PC-9 (cell line): ENCODE measurements at places on chromosomes 3 and 15.

- no peak for DNase-seq
Observed at GRCh38 chr15:69600556-69601085, 148.0 kb downstream of the RPLP1 start.

DNA sequence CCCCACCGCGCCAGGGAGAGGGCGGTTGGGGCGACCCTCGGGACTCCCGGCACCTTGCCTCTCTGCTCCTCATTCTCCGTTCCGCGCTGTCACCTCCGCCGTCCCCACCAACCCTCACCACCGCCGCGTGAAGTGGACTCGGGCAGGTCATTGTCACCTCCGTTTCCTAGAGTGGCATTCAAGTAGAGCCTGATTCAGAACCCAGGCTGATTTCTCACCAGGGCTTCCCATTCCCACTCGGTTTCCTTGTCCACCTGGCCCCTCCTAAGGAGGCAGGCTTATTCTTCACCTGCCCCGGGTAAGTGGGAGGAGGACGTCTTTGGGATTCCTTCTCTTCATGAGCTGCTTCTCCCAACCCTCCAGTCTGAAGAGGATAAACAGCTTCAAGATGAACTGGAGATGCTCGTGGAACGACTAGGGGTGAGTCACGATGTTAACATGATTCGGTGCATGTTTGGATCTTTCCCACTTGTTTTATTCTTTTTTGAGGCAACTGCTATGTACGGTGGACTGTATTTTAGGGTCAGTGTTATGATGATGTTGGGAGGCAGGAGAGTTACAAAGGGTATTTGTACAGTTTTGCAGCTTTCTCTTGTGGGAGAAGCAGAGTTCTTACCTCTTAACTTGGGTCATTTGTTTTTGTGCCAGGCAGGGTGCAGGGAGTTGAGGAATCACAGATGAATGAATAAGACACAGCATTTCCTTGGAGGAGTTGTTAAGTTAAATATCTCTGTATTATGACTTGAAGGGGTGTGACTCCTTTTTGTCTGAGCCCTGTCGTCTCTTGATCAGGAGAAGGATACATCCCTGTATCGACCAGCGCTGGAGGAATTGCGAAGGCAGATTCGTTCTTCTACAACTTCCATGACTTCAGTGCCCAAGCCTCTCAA is 692 bp downstream of the PSMD2 start:
- DNase-seq = no peak

DNA sequence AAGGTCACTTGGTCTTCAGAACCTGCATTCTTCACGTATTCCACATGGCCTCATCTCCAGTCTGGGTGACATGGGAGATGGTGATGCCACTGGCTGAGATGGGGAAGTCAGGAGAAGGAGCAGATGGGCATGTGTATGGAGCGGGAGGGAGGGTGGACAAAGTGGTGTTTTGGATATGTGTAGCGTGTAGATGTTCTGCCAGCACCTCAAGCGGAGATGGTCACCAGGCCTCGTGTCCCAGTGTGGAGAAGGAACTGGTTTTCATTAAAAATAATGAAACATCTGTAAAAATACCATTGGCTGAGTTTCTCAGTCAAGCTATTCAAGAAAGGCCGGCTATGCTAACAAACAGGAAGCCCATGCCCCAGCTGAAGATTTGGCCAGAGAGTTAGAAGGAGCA is 26.2 kb downstream of the LARP6 start:
- DNase-seq = no peak

DNA sequence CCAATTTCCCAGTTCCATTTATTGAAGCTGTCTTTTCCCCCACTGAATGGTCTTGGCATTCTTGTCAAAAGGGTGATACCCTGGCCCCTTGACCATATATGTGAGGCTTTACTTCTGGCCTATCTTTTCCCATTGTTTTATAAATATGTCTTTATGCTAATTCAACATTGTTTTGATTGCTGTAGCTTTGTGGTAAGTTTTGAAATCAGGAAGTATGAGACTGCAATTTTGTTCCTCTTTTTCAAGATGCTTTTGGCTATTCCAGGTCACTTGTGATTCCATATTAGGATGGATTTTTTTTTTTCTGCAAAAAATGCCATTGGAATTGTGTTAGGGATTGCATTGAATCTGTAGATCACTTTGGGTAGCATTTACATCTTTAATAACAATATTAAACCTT is 141.2 kb upstream of the MANF start:
- no peak for DNase-seq

- DNase-seq = no peak
Observed at GRCh38 chr15:34725556-34725955, 29.2 kb downstream of the GJD2 start.

GRCh38 chr15:42679285-42680141 is 57.4 kb downstream of the CDAN1 start:
- DNase-seq = no peak

DNA sequence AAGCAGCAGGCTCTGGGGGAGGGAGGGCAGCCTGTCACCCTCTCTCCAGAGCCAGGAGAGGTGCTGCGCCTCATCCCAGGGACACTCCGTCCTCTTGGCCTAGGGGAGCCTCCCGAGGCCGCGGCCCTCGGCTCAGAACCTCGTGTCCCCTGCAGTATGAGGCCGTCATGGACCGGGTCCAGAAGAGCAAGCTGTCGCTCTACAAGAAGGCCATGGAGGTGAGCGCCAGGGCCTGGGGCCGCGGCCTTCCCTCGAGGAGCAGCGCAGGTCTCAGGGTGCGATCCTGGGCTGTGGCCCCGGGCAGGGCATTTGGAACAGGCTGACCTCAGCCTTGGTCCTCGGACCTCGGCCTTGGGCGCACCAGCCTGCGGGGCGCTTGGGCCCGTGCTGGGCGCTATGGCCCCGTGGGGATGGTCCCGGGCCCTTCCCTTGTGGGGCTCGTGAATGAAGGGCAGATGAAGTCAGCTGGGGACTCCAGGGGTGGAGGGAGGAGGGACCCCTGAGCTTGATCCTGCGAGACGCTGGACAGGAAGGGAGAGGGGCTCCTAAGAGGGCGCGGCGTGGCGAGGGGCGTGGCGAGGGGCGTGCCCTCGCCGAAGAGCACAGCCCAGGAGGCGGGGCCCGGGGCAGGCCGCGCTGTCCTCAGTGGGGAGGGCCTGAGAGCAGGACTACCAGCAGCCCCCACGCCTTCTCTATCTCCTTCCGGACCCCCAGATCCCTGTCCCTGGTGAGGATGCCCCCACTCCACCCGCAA is 32.9 kb downstream of the PSTPIP1 start:
- DNase-seq = no peak

GRCh38 chr15:58477170-58477569 is 45.4 kb downstream of the LIPC start:
- no peak for DNase-seq

- no peak for DNase-seq
Observed at GRCh38 chr3:39404943-39405686, 1.4 kb upstream of the RPSA start.

DNA sequence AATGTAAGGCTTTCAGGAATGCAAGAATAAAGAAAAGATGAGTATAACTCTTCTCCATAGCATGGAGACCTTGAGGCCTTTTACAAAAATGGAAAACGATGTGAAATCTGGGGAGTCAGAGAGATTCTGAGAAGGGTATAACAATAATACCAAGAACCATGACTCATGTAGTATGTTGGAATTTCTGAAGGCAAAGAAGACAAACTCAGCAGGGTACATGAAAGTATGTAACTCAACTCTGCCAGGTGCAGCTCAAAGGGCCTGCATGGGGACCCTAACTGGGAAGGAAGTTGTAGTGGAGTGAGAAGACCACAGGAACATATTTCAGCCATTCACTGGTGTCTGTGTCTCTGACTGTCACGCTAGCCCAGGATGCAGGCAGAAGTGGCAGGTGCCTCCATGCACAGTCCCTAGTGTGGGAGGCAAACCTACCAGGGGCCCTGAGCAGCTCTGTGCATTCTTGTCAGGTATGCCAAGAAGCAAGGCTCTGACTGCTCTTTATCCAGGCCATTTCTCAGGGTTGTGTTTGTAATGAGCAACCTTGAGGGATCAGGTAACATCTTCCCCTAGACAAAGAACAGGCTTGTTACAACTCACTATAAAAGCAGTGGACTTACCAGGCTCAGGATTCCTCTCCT is 57.2 kb downstream of the GPR156 start:
- DNase-seq = no peak

DNA sequence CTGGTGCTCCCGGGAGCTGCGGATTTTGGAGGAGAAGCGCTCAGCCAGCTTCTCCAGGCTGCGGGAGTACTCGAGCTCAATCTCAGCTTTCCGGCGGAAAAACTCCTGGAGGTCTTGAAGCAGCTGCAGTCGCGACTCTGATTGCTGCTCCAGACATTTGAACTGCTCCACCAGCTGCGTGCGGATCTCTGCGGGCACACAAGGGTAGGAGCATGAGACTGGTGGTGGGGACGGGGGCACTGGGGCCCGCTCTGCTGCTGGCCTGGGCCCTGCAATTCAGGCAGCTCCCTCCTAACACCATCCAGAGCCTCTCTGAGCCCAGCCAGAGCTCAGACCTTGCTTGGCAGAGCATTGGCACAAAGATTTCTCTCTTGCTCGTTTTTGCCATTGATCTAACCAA is 124.7 kb downstream of the SRGAP3 start:
- no peak for DNase-seq

- peak; percentile 55 for DNase-seq
Observed at GRCh38 chr3:134336587-134336986, 37.7 kb downstream of the AMOTL2 start.

DNA sequence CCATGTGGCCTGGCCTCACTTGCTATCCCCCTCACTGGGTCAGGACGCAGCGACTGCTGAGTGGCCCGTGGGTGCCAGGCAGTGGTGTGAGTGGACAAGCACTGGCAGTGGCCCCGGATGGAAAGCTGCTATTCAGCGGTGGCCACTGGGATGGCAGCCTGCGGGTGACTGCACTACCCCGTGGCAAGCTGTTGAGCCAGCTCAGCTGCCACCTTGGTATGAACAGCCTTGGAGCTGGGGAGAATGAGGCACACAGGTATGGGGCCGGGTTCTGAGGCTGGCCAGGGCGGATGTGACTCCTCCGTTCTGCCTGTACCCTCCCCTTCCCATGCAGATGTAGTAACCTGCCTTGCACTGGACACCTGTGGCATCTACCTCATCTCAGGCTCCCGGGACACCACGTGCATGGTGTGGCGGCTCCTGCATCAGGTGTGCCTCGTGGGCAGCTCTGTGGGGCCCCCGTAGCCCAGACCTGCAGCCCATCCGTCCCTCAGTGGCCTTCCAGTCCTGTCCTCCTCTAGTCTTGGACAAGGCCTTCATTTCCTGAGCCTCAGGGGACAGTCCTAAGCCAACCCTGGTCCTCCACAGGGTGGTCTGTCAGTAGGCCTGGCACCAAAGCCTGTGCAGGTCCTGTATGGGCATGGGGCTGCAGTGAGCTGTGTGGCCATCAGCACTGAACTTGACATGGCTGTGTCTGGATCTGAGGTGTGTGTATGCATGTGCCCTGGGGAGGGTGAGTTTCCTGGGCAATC is 28.2 kb downstream of the NBEAL2 start:
- DNase-seq = no peak

DNA sequence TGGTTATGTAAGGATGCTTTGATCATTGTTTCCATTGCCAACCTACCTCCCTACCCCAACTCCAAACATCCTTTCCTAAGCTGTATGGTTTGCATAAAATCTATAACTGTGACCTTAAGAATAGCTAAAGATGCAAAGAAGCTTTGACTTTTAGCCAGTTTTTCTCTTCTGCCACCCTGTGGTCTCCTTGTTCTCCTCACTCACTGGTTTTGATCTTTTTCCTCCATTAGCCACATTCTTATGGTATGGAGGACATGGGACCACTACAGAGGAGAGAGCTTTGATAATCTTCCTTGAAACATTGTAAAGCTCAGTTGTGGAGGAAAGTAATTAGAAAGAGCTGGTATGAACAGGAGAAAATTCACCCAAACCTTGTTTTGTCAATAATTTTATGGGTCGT is 115.9 kb downstream of the NEK11 start:
- DNase-seq = no peak

DNA sequence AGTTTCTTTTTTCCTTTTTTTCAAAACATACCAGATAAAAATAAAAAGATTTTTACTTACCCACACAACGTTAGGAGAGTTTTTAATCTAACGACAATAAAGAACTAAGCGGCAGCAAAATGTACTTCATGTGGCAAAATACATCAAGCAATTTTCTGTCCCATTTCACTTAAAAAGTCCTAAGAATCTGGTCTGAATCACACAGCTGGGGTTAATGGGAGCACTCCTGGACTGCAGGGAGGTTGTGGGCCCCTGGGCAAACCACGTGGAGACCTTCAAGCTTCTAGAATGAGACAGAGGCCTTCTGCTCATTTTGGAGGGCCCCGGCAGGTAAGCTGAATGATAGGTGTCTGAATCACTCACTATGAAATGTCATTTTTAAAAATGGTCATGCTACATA is 193.8 kb downstream of the RORA start:
- DNase-seq = no peak

DNA sequence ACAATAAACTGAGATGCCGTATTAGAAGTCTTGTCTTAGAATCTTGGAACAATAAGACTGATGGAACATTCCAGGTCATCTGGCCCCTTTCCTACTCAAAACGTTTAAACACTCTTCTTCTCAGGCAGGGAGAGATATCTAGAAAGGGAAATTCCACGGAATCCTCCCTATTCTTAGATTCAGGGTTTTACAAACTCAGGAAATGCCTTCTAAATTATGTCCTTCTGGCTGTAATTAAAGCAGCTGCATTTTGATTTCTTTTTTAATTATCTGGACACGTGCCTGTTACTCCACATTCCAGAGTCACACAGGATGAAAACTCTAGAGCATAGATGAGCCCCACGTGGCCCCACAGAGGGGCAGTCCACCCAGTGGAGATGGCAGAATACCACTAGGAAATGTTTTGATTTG is 41.5 kb upstream of the MTMR10 start:
- DNase-seq = no peak
